ENCODE measurements at places on chromosomes 1 and 21.

DNA sequence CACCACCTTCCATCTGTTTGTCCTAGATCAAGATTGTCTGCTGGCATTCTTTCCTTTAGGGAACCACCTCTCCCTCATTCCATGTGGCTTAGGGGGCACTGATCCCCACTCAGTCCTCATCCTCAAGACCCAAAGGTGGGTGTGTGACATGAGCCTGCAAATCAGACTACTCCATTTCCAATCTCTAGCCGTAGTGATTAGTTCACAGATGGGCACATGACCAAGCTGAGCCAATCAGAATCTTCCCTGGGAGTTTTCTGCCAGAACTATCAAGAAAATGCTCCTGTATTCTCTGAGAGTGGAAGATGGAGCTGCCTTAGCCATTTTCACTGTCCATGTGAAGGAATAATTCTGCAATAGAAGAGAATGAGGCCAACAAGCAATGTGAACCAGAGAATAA, 19.3 kb upstream of the PTPRF start:
- no peak for DNase-seq

DNA sequence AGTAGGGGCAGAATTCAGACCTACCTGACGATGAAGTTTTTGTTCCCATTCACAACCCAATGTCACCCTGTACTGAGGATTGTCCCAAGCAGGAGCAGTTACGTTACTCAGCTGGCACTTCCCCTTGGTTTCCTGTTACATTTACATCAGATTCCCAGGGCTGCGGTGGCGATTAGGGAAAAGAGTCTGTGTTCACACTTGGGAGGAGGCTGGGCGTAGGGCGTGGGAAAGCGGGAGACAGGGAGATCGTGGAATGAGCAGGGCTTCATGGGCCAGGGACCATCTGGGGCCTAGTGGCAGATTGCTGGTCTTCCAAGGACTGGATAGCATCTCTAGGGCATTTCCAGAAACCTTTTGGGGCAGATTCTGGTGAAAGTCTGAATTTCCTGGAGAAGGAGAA, 39.0 kb downstream of the TBX19 start:
- peak; percentile 17 for DNase-seq

DNA sequence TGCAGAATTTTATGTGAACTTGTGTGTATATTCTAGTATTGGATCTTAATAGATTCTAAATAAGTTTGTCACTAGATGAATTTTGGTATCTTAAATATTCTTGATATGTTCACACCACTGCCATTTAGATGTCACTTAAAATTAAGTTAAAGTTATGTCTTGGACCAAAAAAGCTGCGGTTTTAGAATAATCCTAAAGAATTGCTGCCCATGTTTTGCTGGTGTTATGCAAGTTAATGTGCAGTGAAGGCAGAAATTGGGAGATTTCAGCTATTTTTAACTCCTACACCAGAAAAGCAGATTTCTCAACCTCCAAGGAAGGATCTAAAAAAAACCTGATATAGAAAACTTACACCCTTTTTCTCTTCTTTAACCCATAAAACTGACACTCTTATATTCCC, 757 bp downstream of the ACADM start:
- DNase-seq: no peak

DNA sequence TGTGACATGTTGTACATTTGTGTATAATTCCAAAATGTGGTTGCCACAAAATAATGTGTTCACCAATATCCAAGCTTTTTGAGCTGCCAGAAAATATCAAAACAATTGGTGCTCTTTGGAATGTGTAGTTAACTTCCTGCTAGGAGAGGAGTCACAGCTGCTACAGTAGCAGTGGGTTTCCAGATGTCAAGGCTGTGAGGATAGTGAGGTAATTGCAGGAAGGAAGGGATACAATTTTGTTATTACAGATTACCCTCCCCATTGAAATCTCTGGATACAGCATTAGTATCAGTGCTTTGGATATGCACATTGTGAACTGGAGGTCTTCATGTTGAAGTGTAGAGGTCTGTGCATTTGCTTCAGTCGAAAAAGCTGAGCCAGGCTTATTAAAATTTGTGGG, 253.2 kb downstream of the PTPRC start:
- no peak for DNase-seq
